CD4-positive, alpha-beta T cell treated with Interleukin-17A for 1 hour (primary cell): ENCODE measurements at places on chromosomes 12 and 14.

GRCh38 chr14:24258119-24258518 lies 4.9 kb downstream of the TGM1 start:
- no peak for DNase-seq

GRCh38 chr14:93056840-93057585 lies 58.7 kb downstream of the ITPK1 start:
- DNase-seq, result no peak

- DNase-seq, result peak; percentile 25
These were observed 691.8 kb downstream of the BCL11B start for GRCh38 chr14:98580131-98580678.

GRCh38 chr12:50739611-50740010 lies 24.3 kb upstream of the ATF1 start:
- DNase-seq, result no peak

DNA sequence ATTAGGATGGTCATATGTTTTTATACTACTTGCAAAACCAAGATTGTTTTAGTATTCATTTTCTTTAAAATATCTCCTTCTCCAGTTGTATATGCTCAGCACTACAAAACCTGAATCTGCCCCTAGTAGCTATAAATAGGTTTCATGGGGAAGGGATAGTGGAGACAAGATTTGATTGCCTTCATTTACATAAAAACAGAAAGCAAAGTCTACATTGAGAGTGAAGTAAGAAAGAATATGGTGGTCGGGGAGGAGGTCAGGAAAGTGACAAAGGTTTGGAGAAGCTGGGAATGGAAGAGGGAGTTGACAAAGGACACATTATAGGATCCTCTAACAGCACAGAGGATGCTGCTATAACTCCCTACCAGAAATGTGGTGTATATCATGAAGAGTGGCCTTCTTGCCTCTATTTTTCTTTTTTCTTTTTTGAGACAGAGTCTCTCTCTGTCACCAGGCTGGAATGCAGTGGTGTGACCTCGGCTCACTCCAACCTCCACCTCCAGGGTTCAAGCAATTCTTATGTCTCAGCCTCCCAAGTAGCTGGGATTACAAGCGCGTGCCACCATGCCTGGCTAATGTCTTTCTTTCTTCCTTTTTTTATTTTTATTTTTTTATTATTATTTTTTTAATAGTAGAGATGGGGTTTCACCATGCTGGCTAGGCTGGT lies 6.6 kb upstream of the LRP6 start:
- DNase-seq, result no peak

GRCh38 chr14:52068615-52069306 lies at the start of gene NID2:
Gene NID2 (minus strand): TSS chr14:52069059. CDS start chr14:52068994, 65 bp downstream.
- DNase-seq, result peak; percentile 55

DNA sequence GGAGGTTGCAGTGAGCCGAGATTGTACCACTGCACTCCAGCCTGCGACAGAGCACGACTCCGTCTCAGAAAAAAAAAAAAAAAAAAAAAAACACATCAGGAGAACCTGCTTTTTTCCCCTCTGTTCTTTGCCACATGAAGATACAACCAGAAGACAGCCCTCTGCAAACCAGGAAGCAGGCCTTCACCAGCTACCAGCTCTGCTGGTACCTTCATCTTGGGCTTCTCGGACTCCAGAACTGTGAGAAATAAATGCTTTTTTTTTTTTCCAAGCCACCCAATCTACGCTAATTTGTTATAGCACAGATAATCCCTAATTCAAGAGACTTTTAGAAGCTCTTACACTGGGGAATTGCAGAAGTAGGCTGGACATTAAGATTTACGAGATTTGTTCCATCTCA lies 121.2 kb downstream of the GARIN6 start:
- no peak for DNase-seq

DNA sequence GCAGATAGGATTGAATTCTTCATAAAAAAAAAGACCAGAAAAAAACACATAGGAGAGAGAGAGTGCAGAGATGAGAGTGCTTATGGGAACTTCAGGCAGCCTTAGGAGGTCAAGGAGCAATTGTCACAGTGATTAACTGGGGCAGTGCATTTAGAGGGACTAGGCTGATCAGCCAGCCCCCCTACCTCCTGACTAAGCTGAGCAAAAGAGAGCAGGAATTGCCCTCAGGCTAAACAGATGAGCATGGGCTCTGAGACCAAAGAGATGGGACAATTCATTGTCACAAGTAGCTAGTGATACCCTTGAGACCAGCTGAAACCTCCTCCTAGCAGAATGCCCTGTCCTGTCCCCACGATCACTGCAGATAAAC lies 124.0 kb downstream of the BTG1 start:
- no peak for DNase-seq

DNA sequence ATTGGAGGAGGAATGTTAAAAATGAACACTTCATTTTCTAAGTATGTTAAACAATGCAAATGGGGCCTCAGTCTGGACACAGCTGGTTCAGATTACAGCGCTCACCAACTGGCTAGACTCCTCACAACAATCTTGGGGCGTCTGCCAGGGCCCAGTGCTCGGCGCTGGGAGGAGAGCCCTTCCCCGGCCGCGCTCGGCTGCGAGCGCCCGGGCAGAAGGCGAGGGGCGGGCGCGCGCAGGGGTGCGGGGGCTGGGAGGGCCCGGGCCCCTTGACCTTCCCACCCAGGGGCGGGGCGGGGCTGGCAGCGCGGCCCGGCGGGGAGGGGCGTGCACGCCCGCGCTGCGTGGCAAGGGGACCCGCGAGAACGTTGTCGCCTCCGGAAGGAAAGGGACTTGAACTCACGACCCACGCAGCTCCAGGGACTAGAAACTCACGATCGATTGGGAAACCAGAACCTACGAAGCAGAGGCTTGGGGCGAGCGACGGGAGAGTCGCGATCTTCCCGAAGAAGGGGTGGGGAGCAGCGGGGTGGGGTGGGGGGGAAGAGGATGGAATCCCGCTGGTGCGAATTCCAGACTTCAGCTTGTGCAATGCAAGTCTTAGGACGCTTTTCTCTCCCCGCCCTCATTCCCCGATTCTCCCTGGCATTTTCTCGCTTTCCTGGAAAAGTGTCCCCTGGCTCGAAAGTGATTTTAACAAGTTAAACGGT lies at the start of gene FBLN5:
TSS of gene FBLN5 (minus strand) at position 220 of the 710 bp plus-strand sequence. CDS start 465 bp downstream, outside the sequence.
- DNase-seq, result peak; percentile 24

DNA sequence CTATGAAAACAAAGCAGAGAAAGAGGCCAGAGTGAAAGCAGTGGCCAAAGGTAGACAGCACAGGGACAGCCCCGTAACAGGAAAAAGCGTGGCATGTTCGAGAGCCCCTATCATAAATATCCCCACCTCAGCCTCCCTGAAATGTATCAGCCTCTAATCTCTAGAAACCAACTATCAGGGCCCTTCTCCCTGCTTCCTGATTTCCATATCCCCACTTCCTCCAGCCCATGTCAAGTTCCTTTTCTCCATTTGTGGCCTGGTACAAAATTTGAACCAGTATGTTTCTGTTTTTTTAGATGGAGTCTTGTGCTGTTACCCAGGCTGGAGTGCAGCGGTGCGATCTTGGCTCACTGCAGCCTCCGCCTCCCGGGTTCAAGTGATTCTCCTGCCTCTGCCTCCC lies 16.9 kb downstream of the DEPDC4 start:
- no peak for DNase-seq

DNA sequence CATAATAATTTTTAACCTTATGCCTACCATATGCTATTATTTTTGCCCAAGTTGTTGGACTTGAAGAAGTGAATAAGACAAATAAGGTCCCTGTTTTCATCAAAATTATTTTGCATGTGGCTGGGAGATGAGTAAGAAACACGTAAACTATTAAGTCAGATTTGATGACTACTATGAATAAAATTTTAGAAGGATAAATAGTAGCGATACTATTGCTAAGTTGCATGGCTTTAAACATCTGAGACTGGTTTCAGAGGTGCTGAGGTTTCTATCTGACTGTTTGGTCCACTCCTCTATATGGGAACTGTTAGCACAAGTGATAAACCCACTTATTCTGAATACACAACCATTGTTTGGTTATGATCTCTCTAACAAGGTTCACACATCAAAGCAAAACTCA lies 674.3 kb upstream of the MDGA2 start:
- DNase-seq, result no peak

GRCh38 chr12:106897981-106898901 lies 57.5 kb upstream of the TMEM263 start:
- DNase-seq, result no peak

GRCh38 chr12:58295268-58295667 lies 353.9 kb downstream of the ATP23 start:
- no peak for DNase-seq

GRCh38 chr12:51254536-51254935 lies 15.7 kb downstream of the SMAGP start:
- DNase-seq, result no peak

DNA sequence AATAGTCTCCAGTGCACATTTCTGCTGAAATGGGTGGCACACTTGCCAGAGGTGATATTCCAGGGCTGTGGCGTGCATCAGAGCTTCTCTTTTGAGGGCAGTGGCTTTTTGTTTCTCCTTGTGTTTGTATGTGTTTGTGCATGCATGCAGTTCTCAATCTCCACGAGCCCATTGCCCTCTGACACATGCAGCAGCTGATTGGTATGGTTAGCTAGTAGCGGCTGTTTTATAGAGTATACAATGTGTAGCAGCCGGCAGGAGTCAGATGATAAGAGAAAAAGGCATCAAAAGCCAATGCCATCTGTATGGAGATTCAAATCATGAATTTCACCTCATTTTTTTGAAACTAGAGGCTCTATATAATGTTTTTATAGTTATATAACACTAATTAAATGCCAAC lies 616.9 kb upstream of the STXBP6 start:
- no peak for DNase-seq

- no peak for DNase-seq
These were observed 17.1 kb downstream of the ACTN1 start for GRCh38 chr14:68961781-68962584.

GRCh38 chr12:119546340-119546739 lies 47.2 kb upstream of the TMEM233 start:
- no peak for DNase-seq

- DNase-seq, result no peak
These were observed 302.8 kb downstream of the FSCB start for GRCh38 chr14:44204061-44204835.

GRCh38 chr12:24256684-24257083 lies 307.2 kb upstream of the SOX5 start:
- no peak for DNase-seq

DNA sequence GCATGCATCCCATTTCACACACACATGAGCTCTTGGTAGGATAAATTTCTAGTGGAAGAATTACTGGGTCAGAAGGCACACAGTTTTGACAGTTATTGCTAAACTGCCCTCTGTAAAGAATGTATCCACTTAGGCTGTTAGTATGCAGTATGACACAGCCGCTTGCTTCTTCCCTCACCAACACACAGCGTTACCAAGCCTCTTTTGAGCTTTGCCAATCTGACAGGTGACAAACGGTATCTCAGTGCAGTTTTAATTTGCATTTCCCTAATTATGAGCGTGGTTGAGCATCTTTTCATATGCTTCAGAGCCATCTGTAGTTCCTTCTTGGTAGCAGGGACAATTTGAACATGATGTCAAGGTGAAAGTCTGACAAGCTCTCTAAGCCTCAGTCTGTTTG lies 42.9 kb downstream of the HRK start:
- no peak for DNase-seq

GRCh38 chr12:123036466-123037285 lies 56.2 kb downstream of the ARL6IP4 start:
- no peak for DNase-seq

DNA sequence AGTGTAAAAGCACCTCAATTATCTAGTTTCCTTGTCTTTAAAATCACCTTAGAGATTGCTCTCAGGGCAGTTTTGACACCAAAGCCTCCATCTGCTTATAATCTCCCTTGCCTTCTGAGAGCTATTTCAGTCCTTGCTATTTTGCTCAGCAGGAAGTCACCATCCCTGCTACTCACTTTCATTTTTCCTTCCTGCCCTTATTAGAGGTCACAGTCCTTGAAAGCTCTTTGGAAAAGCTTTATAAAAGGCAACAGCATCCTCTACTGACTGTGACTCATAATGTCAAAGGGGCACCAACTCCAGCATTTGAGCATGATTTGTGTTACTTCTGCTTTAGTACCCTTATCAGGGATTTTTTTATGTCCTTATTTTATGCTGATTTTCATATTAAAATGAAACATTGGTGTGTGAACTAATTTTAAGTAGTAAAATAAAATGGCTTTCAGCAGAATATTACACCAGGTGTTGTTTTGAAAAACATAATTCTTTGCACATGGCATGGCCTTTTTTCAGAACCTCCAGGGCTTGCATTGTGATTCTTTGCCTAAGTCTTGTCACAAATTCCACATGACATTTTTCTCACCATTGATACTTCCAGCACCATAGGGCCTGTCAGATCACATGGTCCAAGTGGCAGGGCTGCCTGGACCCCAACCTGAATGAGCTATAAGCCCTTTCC lies 213.0 kb downstream of the ADAMTS20 start:
- no peak for DNase-seq
